ENCODE measurements at places on chromosomes 7 and 10.

DNA sequence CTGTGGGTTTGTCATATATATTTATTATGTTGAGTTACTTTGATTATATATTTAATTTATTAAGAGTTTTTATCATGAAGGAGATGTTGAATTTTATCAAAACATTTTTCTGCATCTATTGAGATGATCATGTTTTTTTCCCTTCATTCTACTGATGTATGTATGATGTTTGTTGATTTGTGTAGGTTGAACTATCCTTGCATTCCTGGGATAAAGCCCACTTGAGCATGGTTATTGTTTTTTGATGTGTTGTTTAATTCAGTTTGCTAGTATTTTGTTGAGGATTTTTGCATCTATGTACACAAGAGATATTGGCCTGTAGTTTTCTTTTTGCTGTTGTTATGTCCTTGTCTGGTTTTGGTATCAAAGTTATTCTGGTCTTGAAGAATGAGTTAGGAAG lies 31.1 kb downstream of the SCART1 start:
- no peak for DNase-seq

DNA sequence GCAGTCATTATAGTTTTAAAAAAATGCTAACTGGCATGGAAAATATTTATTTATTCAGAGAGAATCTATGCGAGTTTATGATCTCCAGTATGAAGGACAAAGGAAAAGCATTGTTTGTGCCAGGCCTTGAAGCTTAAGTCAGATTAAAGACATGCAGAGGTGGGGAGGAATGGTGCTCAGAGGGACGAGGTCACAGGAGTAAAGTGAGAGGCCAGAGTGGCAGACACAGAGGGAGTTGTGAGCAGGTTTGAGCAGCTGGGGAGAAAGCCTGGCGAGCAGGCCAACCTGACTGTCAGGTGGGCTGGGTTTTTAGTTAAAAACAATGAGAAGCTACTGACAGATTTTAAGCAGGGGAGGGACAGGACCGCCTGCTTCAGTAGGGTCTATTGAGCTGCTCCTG lies 6.8 kb upstream of the CCNY start:
- no peak for DNase-seq

DNA sequence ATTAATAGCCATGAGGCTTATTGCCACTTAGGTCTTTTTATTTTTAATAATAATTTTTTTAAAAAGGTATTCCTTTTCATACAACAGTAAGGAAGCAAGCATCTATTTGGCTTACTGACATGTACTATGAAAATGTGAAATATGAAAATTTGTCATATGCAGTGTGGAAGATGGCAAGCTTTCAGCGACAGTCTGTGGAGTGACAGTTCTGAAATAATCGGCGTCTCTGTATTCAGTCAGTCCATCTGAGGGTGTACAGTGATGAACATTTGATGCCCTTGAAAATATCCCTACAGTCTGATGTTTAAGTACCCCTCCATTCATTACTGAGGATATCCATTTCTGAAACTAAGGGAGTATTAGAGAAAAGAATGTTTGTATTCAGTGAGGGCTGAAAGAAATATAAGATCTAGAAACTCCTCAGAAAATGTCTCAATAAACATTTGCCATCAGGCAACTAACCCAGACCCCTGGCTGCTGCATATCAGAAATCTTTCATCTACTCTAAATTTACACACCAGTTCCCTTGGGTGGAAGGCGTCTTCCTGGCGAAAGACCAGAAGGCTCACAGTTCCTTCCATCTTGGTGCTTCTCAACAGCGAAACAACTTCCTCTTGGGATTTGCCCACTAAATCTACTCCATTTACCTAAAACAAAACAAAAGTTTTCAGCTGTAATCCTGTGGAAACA lies 440.6 kb downstream of the PARD3 start:
- no peak for DNase-seq

GRCh38 chr10:125866421-125867029 lies 14.6 kb downstream of the DHX32 start:
- no peak for DNase-seq

- DNase-seq, result no peak
These were observed 107.2 kb downstream of the RUNDC3B start for GRCh38 chr7:87735360-87735759.

GRCh38 chr10:31101123-31101522 lies 69.5 kb upstream of the ZNF438 start:
- no peak for DNase-seq

DNA sequence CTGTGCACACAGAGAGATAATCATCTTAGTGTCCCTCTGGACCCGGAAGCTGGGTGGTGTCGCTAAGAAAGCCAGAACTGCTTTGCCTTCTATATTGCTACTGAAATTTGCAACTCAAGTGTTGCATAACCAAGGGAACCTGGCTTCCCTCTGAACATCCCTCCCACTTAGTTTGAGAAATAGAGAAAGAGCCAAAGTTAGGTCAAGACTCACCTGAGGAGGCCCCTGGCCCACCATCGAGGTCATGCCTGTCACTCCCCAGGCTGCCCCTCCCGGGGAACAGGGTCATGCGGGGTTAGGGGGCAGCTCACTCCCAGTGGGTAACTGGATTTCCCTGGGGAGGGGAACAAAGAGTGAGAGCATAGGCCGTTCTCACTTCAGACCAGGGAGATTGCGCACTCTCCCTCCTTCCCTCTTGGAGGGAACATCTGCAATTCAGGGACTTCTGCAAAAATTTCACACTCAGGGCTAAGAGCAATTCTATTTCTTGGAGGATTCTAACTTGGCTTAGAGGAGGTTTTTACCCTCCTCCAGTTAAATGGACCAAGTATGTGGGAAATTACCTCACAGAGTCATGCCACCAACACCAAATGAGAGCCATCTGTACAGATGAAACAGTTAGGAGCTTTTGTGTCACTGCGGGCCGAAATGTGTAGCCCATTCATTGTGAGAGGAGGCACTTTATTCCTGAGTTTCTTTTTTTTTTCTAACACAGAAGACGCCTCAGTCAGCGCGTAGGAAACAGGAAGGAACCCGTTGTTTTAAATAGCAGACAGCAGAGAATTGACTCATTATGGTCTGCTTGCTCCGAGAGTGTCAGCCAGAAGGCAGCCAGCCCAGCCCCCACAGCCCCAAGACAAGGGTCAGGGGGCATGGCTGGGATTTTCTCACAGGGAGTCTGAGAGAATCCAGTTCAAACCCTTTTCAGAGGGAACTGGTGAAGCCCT lies 221.3 kb downstream of the ARHGAP12 start:
- no peak for DNase-seq

DNA sequence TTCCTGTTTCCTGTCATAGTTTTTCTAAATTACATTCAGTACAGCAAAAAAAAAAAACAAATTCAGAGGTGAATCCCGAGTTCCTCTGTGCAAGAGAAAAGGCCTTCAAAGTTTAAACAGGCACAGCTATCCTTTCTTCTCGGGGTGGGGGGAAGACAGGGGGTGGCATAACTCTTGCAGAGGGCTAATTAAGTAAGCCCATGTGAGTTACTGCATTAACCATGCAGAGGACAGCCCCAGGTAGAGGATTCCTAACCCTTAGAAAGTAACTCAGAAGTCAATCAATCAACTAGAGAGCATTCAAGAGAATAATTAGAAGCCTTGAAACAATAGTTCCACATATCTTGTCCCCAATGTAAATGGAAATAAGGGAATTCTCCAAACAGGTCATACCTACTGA lies 170.9 kb downstream of the CSTF2T start:
- DNase-seq, result no peak

DNA sequence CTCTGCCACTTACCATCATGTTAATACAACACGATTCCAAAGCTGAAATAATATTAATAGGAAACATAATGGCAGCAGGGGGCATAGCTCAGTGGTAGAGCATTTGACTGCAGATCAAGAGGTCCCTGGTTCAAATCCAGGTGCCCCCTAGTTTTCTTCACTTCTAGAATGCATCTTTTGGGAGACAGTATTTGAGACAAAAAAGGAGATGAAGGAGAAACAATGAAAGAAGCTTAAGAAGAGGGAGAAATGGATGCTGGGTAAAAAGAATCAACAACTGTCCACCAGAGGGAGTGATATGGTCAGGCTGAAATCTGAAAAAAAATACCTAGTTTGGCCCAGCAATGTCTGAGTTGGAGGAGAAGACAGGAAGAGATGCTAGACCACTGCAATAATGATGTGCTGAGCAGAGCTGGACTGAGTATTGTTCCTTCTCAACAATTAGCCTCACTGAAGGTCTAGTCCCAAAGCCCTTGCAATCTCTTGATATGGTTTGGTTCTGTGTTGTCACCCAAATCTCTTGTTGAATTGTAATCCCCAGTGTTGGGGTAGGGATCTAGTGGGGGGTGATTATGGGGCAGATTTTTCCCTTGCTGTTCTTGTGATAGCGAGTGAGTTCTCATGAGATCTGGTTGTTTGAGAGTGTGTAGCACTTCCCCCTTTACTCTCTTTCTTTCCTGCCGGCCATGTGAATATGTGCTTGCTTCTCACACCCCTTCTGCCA lies 48.3 kb downstream of the ZNF783 start:
- no peak for DNase-seq

- DNase-seq, result no peak
These were observed 1.8 kb downstream of the SNX8 start for GRCh38 chr7:2312267-2312929.

DNA sequence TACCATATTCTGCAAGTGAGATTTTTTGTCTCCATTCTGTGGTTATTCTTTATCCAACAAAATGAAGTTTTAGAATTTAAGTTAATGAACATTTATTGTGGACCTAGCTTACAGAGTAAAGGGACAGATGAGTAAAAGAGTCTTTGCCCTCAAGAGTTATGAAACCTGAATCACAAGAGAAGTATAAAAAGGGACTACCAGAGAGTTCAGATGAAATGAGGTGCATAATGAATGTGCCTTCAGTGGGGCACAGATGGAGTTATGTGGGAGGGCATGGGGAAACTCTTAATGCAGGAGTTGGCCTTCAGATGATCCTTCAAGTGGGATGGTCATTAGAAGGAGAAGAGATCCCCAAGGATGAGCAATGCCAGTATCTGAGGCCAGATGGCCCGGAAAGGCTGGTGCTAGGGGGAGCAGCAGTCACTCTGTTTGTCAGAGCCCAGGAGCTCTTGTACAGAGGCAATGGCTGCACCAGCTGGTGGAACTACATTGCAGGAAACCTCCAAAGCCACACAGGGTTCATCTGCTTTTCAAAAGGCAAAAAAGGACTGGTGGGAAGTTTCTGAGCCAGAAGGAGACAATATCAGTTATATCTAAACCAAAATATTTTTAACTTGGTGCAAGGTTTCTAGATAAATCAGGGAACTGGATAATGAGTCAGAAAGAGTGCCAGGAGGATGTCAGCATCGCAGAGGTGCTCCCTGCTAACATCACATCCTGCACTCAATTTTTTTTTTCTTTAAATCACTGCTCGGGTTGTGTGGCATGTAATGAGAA lies 162.0 kb downstream of the KLF6 start:
- DNase-seq, result no peak

GRCh38 chr10:78660446-78661106 lies 408.2 kb upstream of the ZMIZ1 start:
- no peak for DNase-seq

- DNase-seq, result no peak
These were observed 28.5 kb downstream of the OSBPL3 start for GRCh38 chr7:24951441-24951980.

DNA sequence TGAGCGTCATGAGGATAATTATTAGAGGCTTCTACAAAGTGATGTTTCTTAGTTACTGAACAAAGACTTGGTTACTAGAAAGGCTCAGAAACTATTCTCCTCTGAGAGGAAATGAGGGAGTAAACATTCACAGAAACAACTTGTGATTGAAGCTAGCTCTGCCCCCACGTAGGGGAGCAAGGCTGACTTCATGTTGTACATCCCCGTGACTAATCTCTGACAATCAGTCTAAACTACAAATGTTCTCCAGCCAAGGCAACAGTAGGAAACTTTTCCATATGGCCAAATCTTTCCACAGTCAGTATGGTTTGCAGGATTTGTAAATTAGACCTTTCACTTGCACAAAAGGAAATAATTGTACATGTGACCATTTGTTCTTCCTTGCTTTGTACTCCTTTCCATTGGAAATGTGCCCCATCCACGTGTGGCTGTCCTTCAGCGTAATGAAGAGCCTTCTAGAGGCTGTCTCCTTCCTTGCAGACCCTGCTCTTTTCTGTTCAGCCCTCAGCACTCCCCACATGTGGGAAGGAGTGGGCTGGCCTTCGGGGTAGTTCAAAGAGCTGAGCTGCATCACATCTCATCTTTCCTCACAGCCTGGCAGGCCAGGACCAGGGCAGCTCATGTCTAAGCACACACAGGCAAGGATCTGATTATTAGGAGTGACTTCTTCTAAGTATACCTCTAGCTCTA lies 93.5 kb downstream of the PCGF5 start:
- DNase-seq, result no peak

GRCh38 chr7:101558742-101559325 lies 70.3 kb downstream of the MYL10 start:
- DNase-seq, result no peak

DNA sequence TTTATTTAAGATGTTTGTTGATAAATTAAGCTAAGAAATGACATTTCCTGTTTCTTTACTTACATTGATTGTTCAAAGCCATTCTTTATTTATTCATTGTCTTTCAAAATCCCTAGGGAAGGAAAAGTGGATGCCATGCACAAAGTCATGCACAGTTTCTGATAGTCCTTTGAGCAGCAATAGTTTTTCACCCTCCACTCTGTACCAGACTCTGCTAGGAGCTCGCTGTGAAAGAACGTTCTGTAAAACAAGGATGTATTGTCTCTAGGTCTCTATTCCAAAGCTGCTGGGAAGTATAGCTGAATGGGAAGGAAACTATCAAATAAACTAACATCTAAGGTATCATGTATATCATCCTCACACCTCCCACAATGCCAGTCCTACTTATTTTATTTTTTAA lies 7.8 kb upstream of the NOC3L start:
- no peak for DNase-seq

DNA sequence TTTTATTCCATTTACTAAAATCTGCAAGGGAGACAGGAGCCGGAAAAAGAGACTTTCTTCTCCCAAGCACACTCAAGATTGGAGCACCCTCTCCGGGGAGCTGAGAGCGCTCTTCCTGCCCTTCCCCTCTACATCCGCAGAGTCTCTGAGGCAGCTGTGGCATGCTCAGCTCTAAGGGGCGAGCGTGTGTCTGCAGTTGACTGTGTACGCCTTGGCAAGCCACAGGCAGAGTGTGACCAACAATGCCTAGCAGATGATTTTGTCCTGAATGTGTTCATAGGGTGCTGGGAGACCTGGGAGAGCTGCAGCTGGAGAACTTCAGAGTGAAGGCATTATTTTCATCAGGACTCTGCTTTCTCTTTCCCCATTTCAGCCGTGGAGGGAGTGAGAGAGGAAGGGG lies 20.7 kb downstream of the MTURN start:
- no peak for DNase-seq

GRCh38 chr10:103995134-103995533 lies 28.2 kb downstream of the SLK start:
- no peak for DNase-seq

GRCh38 chr7:55642266-55642665 lies 70.0 kb upstream of the VOPP1 start:
- DNase-seq, result no peak

- DNase-seq, result no peak
These were observed 26.6 kb downstream of the ZNF775 start for GRCh38 chr7:150405584-150406311.

DNA sequence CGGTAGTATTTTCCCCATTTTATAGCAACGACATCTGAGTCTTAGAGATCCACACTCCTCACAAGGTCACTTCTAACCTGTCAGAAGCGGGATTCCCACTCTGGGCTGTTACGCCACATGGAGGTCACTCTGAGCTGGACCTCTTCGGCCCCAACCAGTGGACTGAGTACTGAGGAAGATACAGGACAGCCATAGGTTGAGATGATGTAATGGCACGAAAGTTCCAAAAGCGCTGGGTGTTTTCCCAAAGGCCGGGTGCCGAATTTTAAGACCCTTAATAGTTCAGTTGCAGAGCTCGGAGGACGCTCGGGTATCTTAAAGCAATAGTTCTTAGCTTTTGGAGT lies 699 bp downstream of the GHITM start:
- DNase-seq, result no peak

GRCh38 chr10:112288486-112288885 lies 5.3 kb downstream of the TECTB start:
- no peak for DNase-seq

Data from cerebellar nuclear complex (tissue), 1 donor.